ENCODE measurements at places on chromosomes 6 and 20.
A peak's percentile ranks its signal among the peaks of the same experiment; 100 is the strongest.

GRCh38 chr6:145137425-145137824, 597.9 kb downstream of the EPM2A start:
- peak; percentile 7 for DNase-seq

DNA sequence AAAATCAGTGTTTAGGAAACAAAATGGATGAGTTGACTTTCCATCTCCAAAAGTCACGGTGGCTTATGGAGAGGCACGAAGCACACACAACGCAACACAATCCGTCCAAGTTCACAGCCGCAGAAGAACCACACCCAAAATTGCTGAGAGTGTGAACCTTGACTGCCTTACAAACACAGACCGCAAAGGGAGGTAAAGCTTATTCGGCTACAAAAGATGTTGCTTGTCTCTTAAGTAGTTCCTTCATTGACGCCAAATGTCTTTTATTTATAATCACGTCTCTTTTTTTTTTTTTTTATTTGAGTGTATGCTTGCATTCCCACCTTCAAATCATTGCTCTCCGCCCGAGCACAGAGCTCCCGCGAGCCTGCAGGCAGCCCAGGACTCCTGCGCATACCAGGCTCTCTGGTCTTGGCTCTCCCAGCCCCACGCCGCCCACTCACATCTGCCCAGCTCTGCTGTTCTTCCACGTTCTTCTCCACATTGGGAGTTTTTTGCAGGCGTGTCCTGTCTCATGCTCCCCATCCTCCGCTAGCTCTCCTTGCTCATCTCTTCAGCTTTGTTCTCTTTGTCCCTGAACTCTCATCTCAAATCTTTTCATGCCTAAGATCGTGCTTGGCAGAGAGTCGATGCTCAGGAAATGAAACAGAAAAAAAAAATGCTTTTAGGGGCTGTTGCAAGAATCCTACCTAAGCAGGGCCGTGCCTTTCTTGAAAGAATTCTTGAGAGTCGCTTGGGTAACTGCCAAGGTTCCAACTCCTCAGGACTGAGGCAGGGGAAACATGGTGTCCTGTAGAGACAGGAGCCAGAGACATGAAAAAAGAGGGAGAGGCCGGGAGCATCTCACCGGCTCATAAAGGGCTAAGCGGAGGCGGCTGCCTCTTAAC, 25.8 kb downstream of the LY86 start:
- DNase-seq, result no peak

GRCh38 chr20:32828029-32828680, 8.4 kb downstream of the MAPRE1 start:
- DNase-seq, result peak; percentile 71

DNA sequence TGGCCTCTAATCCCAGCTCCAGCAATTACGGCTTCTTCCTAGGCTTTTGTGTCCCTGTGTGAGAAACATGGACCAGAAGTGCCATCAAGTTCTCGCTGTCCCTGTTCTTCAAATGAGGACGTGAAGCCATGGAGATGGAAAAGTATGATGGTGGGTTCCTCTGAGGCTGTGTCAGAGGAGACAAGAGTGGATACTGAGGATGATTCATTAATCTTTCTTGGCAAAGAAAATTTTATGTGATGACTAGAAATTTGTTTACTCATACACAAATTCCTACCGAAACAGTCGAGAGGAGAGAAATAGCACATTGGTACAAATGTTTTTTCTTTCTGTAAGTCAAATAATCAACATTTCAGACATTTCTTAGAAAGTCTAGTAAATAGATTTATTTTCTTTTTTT, 35.0 kb upstream of the PNRC1 start:
- DNase-seq, result peak; percentile 40

DNA sequence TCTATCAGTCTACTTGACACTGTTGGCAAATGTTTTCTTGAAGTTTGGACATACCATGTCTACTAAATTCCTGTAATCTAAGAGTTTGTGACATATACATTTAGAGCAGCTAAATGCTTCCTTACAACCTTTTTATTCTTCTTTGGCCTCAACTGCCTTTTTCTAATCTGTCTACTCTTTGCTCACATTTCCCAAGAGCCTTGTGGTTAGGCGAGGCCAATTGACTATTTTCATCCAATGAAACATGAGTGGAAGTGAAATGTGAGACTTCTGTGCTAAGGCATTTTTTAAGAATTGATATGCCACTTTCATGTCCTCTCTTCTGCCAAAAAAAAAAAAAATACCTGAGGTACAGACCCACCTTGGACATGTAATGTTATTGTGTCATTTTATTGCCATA, 158.2 kb upstream of the MCHR2 start:
- DNase-seq, result no peak

DNA sequence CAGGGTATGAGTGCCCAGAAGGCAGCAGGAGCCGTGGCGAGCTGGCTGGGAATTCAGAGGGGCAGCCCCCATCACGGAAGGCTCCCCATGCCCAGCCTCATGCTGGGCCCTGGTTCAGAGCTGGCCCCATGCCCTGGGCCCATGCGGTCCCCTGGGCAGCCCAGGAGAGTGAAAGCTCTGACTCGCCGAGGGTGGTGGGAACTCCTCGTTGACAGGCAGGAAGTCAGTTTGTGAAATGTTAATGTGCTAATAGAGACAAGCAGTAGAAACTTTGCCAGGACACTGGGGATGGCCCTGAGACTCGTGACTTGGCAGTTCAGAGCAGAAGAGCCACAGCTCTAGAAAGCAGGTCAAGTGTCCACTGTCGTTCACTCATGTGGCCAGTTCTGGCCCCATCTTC, 353.0 kb downstream of the TAF4 start:
- no peak for DNase-seq

DNA sequence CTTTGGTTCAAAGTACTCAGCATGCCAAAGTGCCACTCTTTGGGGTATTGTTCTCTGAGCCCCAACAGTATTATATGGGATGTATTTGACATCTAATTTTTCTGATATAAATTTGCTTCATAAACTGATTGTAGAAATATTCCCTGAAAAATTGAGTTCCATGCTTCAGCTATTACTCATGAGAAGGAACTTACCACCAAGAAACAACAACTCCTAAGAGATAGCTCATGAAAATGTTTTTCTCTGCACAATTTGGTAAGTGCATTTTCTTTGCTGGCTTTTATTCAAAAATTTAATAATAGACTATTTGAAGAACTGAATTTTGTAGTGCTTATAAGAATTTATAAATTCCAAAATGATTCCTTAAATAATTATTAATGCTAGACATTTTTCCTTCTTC, 12.8 kb upstream of the TPD52L1 start:
- DNase-seq, result no peak

GRCh38 chr6:28982476-28983266, 22.4 kb downstream of the ZNF311 start:
- peak; percentile 48 for DNase-seq

- DNase-seq, result peak; percentile 66
Observed at GRCh38 chr6:149335924-149336608, 18.6 kb downstream of the TAB2 start.

- DNase-seq, result no peak
Observed at GRCh38 chr6:100258752-100259151, 206.0 kb downstream of the SIM1 start.

- DNase-seq, result no peak
Observed at GRCh38 chr6:27296106-27296783, 15.8 kb downstream of the POM121L2 start.

DNA sequence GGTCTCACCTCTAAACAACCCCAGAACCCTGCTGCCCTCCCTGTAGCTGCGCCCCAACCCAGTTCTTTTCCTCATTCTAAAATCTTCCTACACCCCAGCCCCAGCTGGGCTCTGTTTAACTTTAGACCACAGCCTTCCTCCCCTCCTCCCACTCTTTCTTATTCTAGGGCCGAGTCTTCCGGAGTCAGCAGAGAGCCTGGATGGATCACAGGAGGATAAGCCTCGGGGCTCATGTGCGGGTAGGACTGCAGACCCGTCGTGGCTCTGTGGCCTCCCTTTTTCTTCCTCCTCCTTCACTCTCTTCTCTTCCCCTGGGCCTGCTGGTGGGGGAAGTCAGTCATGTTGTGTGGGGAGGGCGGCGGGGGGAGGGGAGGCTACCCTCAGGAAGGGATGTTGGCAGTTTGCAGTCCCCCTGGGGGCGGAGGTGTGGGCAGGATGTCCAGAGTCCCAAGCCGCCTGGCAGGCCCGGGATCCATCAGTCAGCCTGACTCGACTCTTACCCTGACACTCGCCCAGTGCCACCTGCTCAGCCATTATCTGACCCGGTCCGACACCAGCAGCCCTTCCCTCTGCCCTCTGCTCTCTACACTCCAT, 8.1 kb downstream of the CAPN11 start:
- peak; percentile 38 for DNase-seq
